ENCODE measurements at places on chromosomes 11 and 22.

DNA sequence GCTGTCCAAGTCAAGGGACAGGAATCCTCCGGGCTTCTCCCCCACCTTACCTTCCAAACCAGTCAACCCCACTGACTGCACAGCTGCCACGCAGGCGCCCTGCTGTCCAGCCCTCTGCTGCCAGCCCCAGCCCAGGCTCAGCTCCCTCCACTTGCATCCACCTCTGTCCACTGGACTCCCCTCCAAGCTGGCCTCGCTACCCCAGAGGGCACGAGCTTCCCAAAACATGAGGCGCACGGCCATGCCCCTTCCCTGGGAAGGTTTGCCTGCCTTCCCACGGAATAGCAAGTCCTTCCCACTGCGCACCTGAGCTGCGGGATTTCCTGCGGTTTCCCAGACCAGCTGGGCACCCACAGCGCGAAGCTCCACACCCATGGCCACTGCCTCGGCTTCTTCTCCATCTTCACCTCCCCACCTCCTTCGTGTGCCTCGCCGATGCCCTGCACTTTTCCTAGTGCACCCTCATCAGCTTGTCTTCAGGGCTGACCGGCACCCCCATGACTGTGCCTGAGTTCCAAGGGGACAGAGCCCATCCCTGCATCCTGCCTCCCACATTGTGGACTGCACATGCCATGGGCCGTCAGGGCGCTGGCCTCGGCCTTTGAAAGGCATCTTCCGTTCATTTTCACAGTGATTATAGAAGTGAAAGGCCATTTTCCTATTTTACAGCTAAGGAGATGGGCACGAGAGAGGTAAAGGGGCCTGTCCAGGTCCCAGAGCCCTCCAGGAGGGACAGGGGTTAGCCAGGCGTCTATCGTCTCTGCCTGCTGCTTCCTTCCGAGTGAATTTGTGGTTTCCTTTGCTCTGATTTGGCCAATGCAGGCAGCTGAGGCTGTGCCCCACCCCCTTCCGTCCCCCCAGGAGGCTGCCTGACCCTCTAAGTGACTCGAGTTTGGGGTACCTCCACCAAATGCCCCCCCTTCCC lies 16.4 kb downstream of the IFITM10 start:
- no peak for DNase-seq

DNA sequence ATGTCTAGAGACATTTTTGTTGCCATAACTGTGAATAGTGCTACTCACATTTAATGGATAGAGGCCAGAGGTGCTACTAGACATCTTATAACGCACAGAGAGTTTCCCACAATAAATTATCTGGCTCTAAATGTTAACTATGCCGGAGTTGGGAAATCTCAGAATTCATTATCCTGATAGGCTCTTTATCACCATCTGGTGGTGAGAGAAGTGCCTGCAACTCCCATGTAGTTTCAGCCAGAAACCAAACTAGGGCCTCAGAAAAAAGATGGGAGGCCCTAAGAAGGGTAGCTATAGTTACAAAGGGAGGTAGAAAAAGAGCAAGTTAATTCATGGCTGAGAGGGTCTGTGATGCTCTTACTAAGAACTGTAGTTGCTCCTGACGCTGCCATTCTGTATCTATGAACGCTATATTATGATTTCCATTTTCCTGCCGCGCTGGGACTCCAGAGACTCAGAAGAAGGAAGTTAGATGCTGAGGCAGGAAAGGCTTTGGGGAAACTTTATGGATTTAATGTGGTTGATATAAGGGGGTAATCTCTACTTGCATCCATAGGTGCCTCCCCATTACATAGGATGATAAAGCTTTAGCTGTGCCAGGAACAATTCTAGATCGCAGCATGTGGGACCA lies 22.9 kb upstream of the MRPL17 start:
- DNase-seq: peak; percentile 60

DNA sequence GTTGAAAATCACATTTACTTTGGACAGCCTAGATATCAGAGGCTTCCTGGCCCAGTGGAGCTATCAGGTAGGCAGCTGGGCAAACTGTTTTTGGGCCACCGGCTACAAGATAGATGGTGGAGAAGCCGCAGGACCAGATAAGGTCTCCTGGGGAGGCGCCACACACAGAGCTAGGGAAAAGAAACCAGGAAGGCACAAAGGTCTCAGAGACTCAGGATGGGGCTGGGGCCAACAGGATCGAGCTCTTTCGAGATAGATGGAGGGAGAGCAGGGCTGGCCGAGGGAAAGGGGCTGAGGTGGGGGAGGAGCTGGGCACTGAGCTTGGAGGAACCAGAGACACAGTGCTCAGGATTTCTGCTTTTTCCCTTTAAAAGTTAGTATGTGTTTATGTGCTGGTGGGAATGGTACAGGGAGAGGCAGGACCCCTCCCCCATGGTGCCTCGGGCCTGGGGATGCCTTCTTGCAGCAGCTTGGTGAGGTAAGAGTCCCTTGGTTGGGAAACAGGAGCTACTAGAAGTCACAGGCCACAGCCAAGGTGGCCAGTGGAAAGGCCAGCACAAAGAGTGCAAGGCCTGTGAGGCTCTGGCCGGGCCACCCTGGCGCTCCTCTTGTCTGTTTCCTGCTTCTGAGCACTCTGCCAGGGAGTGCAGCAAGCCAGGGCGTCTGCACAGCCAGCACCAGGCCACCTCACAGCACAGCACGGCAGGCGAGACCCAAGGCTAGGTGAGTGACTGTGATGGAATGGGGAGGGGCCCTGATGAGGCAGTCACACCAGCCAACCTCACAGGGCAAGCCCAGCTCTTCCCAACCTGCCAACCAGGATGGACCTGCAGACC lies 11.5 kb upstream of the NAP1L4 start:
- no peak for DNase-seq

- DNase-seq: no peak
Observed at GRCh38 chr11:134425413-134425812, 13.4 kb upstream of the B3GAT1 start.

GRCh38 chr22:37549704-37550059 lies 10.6 kb upstream of the CDC42EP1 start:
- DNase-seq: no peak

DNA sequence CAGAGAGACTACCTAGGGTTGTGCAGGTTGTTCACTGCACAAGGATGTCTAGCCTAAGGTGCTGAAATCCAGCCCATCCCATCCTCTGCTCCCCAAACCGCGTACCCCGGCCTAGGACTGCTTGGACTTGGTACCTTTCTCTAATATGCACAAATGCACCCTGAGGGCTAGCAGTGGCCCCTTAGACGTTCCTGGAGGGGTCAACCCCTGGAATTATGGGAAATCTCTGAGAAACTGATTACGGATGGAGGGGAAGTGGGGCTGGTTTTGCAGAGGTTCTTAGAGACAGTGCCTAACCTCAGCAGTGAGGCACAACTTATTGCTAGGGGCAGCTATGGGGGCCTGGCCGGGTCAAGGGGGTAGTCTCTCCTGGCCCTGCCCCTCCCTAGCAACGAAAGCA lies 2.5 kb downstream of the C11orf68 start:
- no peak for DNase-seq

GRCh38 chr22:21568347-21569075 lies 997 bp downstream of the UBE2L3 start:
- peak; percentile 22 for DNase-seq

DNA sequence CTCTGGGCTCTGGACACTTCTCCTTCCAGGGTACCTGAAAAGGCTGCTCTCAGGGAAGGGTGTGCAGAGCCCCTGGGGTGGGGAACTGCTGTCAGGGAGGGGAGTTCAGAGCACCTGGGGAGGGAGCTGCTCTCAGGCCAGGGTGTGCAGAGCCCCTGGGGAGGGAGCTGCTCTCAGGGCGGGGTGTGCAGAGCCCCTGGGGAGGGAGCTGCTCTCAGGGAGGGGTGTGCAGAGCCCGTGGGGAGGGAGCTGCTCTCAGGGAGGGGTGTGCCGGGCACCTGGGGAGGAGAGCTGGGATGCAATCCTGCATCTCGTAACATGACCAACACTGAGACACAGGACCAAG lies 764.2 kb downstream of the BRD1 start:
- no peak for DNase-seq

GRCh38 chr11:113119074-113119473 lies 157.9 kb downstream of the NCAM1 start:
- DNase-seq: peak; percentile 43

- DNase-seq: peak; percentile 41
Observed at GRCh38 chr11:114308689-114309089, 12.5 kb downstream of the NNMT start.

GRCh38 chr11:47147250-47147649 lies 29.4 kb downstream of the ARFGAP2 start:
- no peak for DNase-seq

- no peak for DNase-seq
Observed at GRCh38 chr22:37618072-37618656, 9.5 kb downstream of the GGA1 start.

DNA sequence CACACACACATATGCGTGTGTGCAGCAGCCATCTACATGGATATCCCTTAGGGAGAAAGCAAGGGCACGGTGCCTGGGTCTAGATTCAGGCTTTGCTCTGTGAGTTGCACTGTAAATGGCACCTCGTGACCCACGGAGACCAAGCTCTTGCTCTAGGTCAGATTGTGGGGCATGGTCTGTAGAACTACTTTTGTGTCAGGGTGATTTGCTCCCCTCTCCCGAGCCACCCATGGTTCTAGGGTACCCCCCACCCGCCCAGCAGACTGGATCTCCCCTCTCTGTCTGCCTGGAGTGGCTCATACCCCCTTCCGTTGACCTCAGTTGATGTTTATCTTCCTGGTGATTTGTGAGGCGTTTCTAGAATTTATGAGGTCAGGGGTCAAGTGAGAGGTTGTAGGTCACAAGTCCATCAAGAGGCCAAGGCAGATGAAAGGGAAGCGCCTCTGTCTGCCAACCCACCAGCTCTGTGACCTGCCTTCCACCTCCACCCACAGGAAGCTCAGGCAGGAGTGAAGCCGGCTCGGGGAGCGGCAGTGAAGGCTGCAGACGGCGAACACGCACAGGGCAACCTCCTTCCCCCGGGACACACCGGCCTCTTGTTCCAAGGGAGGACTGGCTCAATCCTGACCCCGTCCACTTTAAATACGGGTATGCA lies 76.2 kb upstream of the TTLL12 start:
- no peak for DNase-seq

- no peak for DNase-seq
Observed at GRCh38 chr22:23079814-23080521, 9.6 kb downstream of the GNAZ start.

DNA sequence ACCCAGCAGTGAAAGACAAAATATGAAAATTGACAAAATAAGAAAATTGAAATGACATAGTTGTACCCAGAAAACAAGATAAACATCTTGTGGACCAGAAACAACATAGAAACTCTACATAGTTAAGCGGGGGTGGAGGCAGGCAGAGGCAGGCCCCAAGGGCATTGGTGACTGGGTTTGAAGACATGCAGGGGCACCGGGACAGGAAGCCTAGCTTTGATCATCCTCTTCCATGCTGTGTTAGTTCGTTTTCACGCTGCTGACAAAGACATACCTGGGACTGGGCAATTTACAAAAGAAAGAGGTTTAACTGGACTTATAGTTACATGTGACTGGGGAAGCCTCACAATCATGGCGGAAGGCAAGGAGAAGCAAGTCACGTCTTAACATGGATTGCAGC lies 33.5 kb upstream of the CRTAM start:
- DNase-seq: no peak

DNA sequence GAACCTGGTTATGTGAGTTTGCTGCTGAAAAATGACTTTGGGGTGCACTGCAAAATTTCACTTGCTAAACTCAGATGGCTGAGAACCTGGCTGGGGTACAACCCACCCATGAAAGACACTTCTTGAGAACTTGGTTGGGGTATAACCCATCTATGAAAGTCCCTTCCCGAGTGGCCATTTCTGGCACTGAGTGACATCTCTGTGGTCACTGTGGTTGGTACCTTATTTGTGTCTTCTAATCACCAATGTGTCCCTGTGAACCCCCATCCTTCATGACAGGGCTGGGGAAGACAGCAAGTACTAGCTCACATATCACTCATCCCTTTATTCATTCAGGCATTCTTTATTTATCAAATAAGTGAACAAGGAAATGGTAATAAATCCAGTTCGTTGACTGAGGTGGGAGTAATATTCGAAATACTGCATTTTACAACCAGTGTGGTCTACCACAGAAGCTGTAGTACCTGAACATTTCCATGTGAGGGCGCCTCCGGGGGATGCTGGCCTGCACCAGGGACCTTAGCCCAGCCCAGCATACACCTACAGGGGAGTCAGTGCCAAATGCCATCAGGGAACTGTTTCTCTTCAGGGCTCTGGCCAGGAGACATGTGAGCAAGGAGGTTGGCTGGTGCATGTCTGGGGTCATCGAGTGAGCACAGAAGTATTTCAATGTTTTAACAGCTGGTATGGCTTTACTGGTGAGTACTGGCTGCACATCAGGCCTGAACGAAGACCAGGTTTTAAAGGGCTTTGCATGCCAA lies 122.1 kb downstream of the CSNK2A3 start:
- no peak for DNase-seq

DNA sequence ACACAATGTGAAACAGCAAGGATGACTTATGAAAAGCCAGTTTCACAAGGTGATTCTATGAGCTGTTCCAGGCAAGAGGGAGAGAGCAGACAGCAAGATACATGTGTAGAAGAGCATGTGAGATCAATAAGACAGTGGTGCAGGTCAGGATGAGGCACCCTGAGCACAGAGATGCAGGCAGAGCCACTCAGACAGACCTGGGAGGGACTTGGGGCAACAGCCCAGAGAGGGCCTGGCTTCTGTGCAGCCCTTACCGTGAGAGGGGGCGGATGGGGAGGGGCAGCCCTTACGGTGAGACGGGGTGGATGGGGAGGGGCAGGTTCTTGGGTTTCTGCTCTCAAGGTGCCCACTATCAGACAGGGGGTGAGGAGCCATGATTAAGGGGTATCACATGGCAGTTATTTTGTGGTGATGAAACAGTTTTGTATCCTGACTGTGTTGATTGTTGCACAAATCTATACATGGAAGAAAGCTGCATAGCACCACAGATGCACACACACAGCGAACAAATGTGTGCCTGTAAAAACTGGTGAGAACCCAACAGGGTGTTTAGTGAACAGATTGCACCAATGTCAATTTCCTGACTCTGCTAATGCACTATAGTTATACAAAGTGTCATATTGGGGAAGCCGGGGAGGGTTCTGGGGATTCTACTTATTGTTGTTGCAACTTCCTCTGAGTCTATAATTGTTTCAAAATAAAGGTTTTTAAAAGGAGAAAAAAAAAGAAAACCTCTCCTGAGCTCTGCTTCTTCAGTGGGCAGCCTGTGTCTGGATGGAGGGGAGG lies 5.2 kb upstream of the C22orf42 start:
- DNase-seq: no peak

GRCh38 chr22:30605449-30606110 lies 1.4 kb upstream of the TCN2 start:
- peak; percentile 25 for DNase-seq
